ENCODE measurements at places on chromosomes 4 and X.

GRCh38 chrX:56798866-56799758 lies 70.1 kb downstream of the NBDY start:
- no peak for DNase-seq

- DNase-seq: no peak
These were observed 227.1 kb downstream of the SH2D1A start for GRCh38 chrX:124573468-124573867.

DNA sequence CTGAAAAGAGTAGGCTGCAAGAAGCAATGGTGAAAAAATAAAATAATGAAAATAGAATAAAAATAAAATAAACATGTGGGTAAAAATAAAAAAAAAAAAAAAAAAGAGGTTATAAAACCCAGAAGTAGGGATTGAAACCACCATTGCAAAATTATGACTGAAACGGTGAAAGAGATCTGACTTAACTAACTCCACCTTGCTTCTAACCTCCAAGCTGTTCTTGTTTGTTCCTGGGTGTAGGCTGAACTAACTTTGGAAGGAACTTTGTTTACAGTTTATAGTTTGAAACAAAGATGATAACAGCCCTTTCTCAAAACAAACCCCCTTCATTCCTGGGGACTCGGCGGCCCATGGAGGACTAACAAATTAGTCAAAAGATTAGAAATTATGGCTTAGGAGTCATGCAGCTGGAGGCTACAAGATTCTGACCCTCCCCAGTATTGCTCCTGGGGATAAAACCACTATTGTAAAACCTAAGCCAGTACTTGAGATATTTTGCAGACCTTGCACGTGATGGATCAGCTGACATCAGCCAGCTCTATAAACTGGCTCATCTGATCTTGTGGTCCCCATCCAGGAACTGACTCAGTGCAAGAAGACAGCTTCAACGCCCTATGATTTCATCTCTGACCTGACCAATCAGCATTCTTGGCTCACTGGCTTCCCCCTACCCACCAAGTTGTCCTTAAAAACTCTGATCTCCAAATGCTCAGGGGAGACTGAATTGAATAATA lies 30.4 kb downstream of the DDX60L start:
- DNase-seq: no peak

GRCh38 chr4:74297539-74297938 lies 10.7 kb upstream of the EPGN start:
- no peak for DNase-seq

GRCh38 chrX:132631579-132632232 lies 142.9 kb upstream of the MBNL3 start:
- peak; percentile 1 for DNase-seq

DNA sequence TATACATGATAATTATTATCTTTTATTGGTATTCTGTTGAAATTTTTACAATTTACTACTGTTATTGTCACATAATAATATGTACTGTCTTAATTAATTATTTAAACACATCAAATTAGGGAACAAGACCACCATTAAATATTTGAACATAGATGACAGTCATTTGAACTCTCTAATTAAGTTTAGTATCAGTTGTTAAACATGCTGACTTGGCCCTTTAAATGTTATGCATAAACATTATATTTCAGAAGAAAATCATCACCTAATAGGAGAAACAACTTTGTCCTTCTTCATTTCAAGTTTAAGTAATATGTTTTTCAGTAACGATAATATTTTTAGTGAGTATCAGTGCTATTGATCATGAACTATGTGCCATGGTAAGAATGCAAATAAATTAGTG lies 623.5 kb upstream of the GNPDA2 start:
- no peak for DNase-seq

DNA sequence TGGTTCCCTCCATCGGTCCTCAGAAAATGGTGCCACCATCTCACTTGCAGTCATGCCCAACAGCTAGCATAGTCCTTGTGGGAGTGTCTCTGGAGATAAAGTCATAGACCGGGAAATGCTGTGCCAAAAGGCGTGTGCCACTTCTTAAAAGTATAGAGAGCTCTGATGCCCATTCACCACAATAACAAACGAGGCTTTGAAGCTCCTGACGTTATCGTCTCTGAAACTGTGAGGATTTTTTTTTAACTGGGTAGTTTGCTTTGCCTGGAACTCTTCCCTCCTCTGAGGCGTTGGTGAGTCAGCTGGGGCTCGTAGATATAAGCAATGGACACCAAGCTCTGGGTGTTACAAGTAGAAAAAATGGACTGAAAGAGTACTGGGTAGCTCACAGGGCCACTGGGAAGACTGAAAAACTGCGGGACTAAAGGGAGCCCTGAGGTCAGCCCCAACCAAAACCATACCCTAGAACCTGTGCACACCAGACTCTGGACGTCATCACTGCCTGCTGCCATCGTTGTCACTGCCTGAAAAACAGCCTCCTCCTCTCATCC lies 89.4 kb upstream of the TRIM2 start:
- DNase-seq: peak; percentile 56

GRCh38 chr4:146245850-146246249 lies 31.5 kb downstream of the REELD1 start:
- no peak for DNase-seq

- DNase-seq: no peak
These were observed 709.8 kb upstream of the DIAPH2 start for GRCh38 chrX:95974890-95975289.

GRCh38 chr4:43781125-43781524 lies 667.5 kb downstream of the KCTD8 start:
- no peak for DNase-seq

GRCh38 chr4:133081246-133081645 lies 67.8 kb upstream of the PCDH10 start:
- DNase-seq: no peak

DNA sequence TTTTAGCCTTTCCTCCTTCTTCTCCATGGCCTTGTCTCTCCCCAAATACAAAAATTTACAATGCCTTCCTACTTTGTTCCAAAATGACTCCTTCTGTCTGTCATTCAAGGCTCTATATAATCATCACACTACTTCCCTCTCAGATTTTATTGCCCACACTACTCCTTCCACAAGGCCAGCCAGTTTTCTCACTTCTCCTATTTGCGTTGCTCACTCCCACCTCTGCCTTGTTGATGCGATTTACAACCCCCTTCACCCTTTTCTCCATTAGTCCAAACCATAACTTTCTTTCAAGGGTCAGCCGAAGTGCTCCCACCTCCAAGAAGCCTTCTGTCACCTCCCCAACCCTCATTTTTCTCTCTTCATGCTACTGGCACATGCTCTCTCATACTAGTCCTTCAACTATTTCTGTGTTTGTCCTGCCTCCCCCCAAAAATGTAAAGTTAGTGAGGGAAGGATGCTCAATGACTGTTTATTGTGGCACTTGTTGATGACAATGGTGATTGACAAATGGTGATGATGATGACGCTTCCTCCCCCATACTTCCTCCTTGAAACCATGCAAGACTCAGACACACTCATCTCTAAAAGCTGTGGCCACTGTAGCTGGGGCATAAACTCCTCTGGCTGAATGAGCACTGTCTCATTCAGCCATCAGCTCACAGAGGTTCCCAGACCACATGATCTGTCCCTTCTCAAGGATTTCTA lies 2.7 kb upstream of the XKRX start:
- no peak for DNase-seq

GRCh38 chr4:84091266-84091665 lies 407.8 kb downstream of the NKX6-1 start:
- no peak for DNase-seq

DNA sequence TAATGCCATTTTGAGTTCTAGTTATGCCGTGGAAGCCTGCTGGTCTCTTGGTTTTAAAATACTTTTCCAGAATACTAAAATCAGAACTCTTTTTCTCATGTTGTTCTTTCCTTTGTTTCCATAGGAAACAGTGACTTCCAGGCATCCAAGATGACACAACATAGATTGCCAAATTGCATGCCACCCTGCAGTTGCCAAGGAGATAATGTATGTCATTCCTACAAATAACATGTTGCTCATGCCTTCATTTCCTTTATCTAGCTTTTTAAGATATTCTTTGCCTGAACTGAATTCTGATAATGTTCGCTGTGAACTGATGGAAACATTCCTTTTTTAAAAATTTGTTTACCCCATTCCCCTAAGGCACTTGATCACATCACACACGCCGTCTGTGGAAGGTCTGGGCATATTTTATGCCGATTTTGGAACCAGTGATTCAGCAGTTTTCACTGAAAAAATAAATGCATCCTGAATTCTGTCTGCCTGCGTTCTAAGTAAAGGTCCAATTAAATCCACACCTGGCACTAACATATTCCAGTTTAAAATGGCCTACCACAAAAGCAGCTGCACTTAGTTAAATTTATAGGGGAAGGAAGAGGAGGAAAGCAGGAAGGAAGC lies 38.0 kb upstream of the COX7B2 start:
- no peak for DNase-seq

GRCh38 chr4:108620933-108621905 lies 843 bp downstream of the RPL34 start:
- no peak for DNase-seq

GRCh38 chr4:181008164-181008563 lies 1235.0 kb upstream of the TENM3 start:
- DNase-seq: no peak

- no peak for DNase-seq
These were observed 861 bp upstream of the DTHD1 start for GRCh38 chr4:36280555-36280954.

- DNase-seq: peak; percentile 70
These were observed 1.6 kb upstream of the IDUA start for GRCh38 chr4:985123-985830.

- peak; percentile 69 for DNase-seq
These were observed 1.8 kb upstream of the HSD17B10 start for GRCh38 chrX:53435997-53436396.

DNA sequence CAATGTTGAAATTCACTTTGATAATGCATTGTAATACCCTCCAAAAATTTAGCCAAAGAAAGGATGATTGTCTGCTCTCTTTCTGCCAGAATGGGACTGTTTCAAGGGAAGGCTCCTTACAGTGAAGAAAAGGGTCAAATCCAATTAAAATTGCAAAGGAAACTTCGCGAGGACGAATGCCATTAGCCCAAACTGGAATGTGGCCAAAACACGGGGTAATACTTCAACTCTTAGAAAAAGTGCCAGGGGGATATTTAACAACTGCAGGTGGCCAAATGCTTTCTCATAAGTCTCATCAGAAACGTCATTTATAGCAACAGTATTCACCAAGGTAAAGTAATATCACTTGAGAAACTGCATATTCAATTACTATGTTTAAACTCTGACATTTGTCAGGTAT lies 29.0 kb downstream of the NKX3-2 start:
- no peak for DNase-seq

- no peak for DNase-seq
These were observed 583.9 kb downstream of the KCTD8 start for GRCh38 chr4:43864616-43865146.

Data from activated CD4-positive, alpha-beta T cell treated with anti-CD3 and anti-CD28 coated beads for 4 hours (primary cell).